C1 segment of cervical spinal cord (tissue), 14 donors: ENCODE measurements at places on chromosomes 1 and 21.

DNA sequence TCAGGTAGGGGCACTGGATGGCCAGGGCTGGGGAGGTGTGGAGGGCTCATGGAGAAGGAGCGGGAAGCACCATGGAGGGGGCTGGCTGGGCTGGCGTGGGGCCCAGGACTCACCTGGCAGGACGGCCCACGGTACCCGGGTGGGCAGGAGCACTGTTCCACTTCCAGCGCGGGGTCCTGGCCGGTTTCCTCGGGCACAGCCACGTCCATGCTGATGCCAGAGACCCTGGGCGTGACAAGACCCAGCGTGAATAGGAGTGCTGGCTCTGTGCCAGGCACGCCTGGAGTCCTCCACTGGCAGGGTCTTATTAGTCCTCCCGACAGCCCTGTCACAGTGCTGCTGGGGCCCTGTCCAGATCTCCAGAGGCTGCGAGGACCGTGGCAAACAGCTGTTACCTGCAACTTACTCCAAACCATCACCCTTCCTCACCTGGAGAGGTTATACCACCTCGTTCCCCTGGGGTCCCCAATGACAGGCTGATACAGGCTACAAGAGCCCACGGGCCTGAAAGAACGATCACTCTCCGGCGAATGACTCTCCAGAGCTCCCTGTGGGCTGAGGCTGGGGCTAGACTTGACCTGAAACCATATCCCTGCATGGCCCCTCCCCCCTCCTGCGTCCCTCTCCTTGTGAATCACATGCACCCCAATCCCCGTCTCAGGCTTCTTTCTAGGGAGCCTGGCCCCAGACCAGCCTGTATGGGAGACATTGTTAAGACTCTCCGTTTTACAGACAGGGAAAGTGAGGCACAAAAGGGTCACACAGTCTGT, 62.1 kb downstream of the HSPG2 start:
- no peak for DNase-seq

GRCh38 chr1:19610282-19610981, 33.7 kb upstream of the NBL1 start:
- no peak for DNase-seq

DNA sequence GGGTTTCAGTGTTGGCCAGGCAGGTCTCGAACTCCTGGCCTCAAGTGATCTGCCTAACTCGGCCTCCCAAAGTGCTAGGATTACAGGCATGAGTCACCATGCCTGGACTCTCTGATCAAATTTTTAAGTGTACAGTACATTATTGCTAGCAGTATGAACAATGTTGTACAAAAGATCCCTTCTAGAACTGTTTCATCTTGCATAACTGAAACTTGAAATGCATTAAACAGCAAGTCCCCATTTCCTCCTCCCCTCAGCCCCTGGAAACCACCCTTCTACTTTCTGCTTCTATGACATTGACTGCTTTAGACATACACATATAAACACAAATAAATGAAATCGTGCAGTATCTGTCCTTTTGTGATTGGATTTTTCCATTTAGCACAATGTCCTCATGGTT, 463.4 kb downstream of the PTPRC start:
- DNase-seq, result no peak

GRCh38 chr1:70397013-70397412, 14.1 kb upstream of the CTH start:
- no peak for DNase-seq

GRCh38 chr1:173453982-173454381, 23.2 kb upstream of the PRDX6 start:
- no peak for DNase-seq

- DNase-seq, result no peak
Measured at GRCh38 chr1:44043176-44044070, 12.2 kb upstream of the SLC6A9 start.

- DNase-seq, result no peak
Measured at GRCh38 chr1:42777852-42778251, 6.9 kb upstream of the TMEM269 start.

DNA sequence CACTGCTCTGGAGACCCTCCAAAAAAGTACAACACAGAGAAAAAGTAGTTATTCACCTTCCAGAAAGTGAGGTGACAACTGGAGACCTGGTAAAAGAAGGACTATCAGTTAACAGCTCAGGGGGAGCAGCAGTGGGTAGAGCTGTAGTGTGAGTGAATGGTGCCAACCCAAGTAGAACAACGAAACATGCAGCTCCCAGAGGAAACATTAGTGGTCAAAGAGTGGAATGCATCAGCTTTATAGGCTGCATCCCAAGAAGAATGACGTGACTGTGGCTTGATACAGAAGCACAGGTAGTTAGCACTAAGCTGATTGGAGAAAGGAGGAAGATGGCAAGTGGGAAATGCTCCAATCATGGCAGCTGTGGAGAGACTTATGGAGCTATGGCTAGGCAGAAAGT, 275.7 kb upstream of the CAMK1G start:
- no peak for DNase-seq

DNA sequence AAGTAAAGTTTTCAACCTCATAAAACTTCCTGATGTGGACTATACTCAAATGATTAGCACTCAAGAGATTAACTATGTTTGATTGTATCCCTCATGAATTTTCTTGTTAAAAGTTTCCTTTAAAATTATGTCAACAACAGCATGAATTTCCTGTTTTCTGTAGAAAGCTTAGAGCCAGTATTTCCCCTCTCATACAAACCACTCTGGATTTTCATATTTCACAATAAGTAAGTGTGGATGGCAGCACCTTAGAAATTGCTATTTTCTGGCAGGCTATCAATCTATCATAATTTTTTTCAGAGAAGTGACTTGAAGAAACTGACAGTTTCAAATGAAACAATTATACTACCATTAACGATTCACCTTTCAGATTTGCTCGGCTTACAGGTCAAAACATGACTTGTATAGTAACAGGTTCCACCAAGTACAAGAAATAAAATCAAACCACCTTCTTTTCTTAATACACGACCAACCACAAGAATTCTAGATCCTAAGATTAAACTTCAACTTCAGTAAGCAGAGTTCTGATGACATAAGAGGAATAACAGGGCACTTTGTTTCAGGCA, 20.8 kb downstream of the ELK4 start:
- DNase-seq, result no peak

DNA sequence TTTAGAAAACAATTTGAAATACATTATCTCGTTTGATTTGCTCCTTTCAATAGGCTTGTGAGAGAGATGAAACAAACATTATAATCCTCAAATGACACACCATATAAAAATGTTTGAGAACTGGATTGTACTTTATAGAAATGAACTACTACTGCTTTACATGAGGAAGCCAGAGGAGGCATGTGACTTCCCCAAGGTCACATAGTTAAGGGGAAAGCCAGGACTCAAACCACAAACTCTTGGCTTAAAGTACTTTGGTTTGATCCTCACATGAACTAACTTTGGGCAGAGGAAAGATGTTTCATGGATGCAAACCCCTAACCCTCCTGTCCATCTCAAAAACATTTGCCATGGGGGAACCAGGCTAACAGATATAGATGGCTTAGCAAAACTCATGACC, 4.7 kb downstream of the ARHGEF11 start:
- no peak for DNase-seq

DNA sequence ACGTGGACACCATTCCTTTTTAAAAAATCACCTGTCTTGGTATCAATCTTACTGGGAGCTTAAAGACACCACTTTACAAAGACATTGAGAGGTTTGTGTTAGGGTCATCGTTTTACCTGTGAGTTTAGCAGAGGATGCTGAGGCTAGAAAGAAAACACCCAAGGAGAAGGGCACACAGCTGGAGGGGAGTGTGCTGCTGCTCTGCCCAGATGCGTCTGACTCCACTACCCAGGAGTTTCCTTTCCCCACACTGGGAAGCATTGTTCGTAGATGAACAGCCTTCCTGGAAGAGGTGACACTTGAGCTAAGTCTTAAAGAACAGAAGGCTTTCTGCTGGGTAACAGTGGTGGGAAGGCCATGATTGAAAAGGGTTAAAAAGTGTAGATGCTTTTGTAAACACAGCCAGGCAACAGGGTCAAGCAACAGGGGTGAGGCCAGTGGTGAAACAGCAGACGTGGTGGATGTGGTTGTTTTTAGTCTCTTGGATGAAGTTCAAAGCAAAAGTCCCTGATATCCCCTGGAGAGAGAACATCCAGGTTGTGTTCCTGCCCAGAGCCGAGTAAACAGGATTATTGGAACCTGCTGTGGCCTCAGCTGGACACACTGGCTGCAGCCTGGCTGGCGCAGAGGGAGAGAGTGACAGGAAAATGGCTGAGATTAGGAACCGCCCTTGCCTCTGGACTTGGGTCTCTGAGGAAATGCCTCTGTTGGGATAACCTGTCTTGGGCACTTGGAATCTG, 198.6 kb upstream of the JUN start:
- no peak for DNase-seq

- no peak for DNase-seq
Measured at GRCh38 chr1:29977550-29977949, 741.2 kb downstream of the PTPRU start.

- DNase-seq, result no peak
Measured at GRCh38 chr1:152886085-152886484, 8.0 kb downstream of the SMCP start.

DNA sequence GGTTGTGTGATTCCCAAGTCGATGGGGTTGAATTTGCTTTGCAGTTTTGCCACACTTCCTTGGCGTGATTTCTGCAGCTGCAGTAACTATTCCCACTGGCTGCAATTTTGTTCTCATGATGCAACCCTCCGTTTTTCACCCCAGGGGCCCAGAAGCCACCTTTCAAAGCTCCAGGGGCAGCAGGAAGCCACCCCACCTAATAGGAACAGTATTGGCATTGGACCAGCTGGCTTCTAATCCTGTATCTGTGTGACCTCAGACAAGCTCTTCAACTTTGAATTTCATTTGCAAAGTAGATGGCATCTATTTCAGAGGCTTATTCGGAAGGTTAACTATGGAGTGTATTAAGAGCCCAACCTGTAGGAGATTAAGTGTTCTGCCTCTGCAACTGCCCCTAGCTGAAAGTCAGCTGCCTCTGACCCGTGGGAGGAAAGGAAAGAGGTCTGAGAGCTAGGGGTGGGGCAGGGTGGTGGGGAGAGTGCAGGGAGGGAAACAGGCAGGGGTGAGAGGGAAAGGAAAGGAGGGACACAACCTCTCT, 12.6 kb downstream of the C1orf115 start:
- DNase-seq, result no peak

DNA sequence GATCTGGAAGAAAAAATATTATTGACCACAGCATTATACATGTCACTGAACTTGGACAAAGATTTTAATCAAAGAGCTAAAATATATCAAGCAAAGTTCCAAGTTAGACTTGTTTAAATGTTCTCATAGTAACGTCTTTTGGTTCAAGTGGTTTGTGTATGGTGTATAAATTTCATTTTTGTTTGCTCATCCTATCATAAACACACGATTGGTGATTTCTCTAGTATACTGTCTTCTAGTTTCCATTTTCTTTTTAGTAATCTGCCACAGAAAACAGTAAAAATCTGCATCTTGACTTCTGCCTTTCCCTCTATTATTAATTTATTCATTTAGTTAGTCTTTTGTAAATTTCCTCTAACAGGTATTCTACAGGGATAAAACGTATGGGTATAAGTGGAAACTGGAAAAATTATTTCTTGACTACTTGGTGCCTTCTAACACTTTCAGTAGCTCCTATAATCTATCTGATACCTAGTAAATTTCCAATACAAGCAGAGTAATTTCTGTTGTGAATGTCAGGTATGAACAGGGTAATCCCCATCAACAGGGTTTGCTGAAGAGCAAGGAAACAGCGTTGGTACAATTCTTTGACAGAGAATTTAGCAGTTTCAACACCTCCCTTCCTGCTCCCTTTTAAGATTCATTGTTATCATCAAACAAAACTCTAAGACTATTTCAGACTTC, 268.0 kb downstream of the PTPRC start:
- no peak for DNase-seq

DNA sequence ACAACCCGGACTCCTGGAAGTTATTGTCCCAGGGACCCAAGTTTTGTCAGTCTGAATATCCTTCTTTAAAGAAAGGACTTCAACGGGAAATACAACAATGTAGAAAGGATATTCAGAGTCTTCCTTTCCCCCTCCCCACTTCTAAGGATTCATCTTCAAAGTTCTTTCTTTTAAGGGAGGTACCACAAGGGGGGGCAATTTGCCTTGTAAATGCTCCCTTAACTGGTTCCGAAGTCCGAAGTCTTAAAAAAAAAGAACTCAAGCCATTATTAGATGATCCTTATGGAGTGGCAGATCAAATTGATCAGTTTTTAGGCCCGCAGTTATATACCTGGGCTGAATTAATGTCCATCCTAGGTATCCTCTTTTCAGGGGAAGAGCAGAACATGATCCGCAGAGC, 47.0 kb downstream of the SERINC2 start:
- no peak for DNase-seq

DNA sequence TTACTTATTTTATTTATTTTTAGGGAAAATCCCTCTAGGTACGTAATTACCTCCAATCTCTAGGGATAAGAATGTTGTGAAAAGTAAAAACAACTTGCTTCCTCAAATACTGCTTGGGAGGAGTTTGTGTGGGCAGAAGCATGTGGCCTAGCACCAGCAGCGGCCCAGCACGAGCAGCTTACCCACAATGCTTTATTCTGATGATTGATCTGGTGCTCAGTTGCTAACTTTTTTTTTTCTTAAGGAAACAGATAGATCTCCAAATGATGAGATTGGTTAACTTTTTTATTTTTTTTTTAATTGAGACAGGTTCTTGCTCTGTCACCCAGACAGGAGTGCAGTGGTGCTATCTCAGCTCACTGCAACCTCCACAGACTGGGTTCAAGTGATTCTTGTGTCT, 4.2 kb downstream of the CLIC6 start:
- no peak for DNase-seq
